ENCODE measurements at places on chromosomes 1 and 21.

DNA sequence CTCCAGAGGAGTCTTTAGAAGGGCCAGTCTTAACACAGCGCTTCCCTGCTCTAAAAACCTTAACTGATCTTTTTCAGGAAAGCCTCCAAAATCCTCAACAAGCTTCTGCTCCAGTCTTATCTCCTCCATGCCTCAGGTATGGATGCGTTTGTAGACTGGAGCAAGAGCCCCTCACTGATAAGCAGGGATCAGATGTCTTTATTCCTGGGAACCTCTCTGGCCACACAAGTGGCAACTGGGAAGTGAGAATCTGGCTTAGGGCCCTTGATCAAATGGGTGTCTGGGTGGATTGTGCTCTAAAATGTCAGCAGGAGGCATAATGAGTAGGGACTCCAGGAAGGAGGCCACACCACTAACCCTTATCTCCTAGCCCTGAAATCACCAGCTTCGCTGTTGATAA is 1.4 kb downstream of the ZBTB8A start:
- DNase-seq, result no peak

DNA sequence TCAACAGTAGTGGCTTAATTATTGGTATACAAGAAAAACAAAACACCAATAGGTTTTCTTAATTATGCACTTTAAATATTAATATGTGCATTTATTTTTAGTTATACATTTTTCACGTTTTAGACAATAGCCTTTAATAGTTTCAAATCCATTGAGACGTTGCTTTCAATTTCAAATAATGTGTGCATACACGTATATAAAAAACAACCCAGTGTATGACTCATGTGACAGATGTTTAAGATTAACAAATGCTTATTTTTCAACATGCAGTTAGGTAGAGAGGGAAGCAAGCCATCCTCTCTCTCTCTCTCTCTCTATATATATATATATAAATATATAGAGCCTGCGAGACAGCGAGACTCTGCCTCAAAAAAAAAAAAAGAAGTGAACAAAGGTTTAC is 24.3 kb downstream of the EYA3 start:
- no peak for DNase-seq

GRCh38 chr1:34049994-34050393 is 115.0 kb downstream of the CSMD2 start:
- DNase-seq, result no peak

DNA sequence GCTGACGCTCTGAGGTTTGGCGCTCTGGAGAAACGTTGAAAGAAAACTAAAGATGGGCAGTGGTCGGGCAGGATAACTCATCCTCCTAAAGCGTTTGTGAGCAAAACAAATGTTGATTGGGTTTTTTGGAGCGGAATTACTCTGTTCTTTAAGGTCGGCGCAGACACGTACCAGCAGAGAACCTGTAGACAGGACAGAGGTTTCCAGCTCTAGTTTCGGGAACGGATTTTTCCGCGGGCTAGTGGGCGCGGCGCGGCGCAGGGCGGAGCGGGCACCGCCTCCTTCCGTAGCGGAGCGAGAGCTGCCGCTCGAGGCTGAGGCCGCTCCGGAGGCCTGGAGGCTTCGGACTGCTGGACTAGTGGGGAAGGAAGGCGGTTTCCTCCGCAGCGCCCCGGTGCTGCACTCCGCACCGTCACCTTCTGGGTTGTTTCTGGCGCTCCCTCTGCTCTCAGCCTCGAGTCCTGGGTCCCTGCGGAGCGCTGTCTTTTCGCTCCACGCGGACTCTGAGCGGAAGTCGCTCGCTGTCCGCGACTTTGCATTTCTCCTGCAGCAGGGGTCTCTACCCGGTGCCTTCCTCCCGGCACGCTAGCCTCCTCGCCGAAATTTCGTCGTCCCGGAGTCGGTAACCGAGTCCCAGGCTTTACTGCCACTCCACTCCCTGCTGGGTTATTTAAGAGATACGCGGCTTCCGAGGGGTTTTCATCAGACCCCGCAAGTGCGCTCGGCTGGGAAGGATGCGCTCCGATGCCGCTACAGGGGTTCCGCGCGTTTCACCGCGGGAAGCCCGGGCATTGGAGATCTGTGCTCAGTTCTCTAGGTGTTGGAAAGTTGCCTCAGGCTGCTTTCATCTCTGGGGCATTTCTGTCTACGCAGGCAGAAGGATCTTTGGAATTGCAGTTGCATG is 7.0 kb downstream of the FOXD2 start:
- no peak for DNase-seq

DNA sequence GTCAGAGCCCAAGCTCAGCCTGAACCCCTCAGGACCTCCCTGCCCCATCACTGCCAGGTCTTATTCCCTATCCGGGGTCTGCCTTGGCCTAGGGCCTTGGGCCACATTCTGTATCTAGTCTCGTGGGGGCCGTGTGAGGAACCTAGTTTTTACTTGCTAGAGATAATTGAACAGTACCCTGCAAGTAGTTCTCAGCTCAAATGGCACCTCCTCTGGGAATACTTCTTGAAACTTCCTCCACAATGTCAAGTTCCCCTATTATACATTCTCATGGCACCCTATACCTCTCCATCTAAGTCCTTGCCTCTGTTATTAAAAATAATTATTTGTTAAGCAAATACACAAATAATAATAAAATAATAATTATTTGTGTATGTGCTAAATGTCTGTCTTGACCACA is 32.9 kb upstream of the CSF1 start:
- DNase-seq, result no peak

- peak; percentile 62 for DNase-seq
These were observed 1.7 kb downstream of the BEST4 start for GRCh38 chr1:44786138-44786840.

- no peak for DNase-seq
These were observed 76.7 kb downstream of the ASH1L start for GRCh38 chr1:155485945-155486344.

Measured in NCI-H1048 (cell line).